ENCODE measurements at places on chromosomes 5 and 9.

- DNase-seq = no peak
Observed at GRCh38 chr5:68500813-68501212, 285.3 kb downstream of the PIK3R1 start.

- no peak for DNase-seq
Observed at GRCh38 chr5:149212198-149212951, 59.3 kb upstream of the AFAP1L1 start.

DNA sequence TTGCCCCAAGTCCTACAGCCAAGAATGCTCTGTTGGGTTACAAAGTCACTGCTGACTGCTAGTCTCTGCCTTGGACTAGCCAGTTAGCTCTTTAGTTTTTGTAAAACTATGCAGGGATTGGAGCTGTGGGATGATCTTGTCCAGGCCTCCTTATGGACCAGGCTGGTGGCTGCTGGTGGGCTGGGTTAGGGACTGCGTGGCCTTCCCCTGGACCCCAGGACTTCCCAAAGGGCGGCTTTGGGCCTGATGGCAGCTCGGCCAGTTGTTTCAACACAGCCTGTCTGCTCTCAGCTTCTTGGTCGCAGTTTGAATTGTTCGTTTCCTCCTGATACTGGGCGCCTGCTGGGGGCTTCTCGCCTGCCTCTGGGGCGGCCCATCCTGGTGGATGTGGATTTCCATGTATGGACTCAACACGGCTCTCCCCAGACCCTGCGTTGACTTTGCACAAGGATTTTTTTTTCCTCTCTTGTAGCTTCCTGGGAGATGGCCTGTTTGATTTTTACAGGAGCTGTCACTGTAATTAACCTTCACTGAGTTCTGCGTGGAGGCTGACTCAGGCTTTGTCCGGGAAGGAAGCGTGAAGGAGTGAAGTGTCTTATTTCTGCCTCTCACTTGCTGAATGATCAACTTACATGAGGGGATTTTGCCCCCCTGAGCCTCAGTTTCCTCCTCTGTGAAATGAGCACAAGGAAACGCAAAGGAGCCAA is 91.9 kb upstream of the NEURL1B start:
- DNase-seq = no peak

DNA sequence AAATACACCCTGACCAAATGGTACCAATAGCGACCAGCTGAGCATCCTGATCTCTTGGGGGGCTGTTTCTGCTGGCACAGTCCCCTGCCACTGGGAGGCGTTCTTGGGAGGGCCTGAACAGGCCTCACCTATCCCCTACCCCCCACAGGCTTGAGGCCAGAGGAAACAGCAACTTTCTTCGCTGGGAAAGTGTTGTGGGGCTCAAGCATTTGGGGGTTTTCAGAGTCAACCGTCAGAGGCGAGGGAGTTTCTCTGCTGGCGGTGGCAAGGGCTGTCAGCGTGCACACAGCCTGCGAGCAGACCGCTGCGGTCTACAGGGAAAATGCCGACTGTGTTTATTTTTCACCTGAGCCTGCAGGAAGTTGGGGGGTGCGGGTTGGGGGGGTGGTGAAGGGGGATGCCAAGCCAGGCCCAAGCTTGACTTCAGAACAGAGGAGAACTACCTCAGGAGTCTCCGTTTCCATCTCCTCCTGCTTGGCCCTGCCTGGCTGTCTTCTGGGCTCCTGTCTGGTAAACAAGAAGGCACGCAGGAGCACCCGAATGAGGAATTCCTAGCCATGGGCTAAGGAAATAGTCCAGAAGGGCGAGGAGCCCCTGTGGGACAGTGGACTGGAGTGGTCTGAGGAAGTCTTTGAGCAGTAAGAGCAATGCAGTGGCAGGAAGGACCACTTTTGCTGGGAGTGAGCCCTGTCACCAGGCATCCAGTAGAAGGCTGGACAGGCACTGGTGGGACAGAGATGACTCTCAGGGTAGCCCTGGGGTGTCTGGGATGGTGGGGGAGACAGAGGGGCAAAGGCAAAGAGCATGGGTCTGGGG is 18.1 kb downstream of the TCF7 start:
- no peak for DNase-seq

- no peak for DNase-seq
Observed at GRCh38 chr5:52995914-52996313, 6.8 kb downstream of the ITGA2 start.

DNA sequence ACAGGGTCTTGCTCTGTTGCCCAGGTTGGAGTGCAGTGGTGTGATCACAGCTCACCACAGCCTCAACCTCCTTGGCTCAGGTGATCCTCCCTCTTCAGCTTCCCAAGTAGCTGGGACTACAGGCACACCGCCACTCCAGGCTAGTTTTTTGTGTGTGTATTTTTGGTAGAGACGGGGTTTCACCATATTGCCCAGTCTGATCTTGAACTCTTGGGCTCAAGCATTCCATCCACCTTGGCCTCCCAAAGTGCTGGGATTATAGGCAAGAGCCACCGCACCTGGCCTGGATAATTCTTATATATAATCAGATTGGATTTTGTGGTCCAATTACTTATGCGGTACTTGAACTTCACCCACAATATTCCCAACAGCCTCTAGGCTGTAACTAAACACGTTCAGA is 19.8 kb downstream of the CCDC69 start:
- DNase-seq = no peak

DNA sequence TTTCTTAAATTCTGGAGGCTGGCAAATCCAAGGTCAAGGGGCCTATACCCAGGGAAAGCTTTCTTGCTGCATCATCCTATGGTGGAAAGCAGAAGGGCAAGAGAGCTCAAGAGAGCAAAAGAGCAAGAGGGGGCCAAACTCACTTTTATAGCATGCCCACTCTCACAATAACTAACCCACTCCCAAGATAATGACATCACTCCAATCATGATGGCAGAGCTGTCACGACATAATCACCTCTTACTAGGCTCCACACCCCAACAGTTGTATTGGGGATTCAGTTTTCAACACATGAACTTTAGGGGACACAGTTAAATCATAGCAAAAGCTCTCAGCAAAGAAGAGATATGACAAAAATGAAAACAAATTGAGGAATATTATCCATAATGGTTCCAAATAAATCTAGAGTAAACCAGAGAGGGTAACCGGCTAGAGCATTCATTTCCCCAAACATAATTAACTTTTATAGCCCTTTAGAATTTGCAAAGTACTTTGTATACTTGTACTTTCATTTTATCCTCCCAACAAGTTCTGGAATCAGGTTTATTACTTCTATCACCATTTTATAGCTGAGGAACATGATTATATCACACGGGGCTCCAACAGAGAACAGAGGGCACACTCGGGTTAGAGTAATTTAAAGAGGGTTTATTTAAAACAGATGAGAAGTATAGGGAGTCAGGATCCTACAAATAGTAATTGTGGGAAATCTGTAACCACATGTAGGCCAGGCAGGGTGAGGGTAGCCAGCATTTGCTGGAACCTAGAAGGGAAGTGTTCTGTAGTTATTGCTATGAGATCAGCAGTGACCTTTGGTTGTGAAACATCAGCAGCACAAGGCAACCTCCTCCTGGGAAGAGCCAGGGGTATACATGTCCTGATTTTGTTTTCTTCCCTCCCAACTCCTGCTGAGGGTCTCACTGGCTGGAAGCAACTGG is 7.2 kb upstream of the TARS1 start:
- DNase-seq = no peak

- DNase-seq = no peak
Observed at GRCh38 chr5:14041528-14042192, 97.2 kb upstream of the DNAH5 start.

DNA sequence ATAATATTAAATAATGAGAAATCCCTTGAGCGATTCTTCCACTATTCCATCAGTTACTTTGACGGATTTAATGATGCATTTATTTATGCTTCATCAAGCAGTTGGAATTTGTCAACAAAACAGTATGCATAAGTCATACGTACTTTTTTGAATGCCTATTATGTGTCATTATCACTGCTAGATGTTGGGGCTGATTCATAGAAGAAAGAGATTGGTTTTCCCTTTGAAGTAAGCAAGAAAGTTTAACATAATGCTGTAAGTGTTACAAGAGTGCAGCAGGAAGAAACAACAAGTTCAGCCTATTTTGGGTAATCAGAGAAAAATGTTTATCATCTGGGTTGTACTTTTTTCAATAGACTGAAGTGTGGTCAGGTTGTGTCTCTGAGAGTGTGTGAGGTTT is 121.2 kb upstream of the RANBP3L start:
- DNase-seq = no peak

DNA sequence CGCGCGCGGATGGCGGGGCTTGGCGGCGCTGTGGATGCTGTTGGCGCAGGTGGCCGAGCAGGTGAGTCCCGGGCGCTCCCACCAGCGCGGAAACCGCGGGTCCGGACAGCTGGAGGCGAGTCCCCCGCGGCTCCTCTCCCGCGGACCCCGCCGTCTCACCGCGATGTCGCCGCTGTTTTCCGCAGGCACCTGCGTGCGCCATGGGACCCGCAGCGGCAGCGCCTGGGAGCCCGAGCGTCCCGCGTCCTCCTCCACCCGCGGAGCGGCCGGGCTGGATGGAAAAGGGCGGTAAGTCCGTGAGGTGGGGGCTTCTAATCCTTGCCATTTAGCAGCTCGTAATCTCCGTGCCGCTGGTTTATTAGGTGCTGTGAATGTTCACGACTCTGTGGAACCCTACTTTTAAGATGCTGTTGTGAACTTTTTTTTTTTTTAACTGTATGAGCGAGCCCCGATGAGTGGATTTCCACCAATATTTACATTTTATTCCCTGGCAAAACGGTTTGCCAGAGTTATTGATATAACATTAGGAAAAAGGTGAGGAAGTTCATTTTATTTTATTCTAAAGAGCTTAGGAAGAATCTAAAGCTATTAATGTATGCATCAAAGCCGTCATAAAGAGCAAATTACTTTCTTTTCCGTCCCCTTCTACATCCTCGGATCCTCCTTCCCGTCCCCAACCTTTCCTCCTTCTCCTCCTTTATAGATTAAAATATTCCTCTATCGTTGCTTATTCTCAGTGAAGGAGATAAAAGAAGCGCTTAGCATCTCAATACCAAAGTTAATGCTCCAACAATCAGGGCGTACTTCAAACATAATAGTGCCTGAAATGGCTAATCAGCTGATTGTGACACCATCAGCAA is 579 bp downstream of the ADAMTS16 start:
- no peak for DNase-seq

All from caudate nucleus (tissue), 63 donors.